ENCODE measurements at places on chromosomes 16 and 17. TPM values are rescaled to one million over a fixed set of nuclear protein-coding genes. Genes with fewer than 3 reads are reported as not detected.

Gene NEUROD2
- not detected for total RNA-seq

Gene NLRC5
- total RNA-seq = 8.3 TPM

Gene OSGIN1
- 5.2 TPM for total RNA-seq

Gene PTGES3L
- 0.52 TPM for total RNA-seq

Gene GFAP
- 7.0 TPM for total RNA-seq

Gene CCL1
- total RNA-seq = not detected

Gene SPOP
- total RNA-seq = 42.3 TPM

Gene ZNF646
- total RNA-seq = 14.5 TPM

Gene NATD1
- 2.6 TPM for total RNA-seq

Gene CCL3
- total RNA-seq = not detected

Gene KRT36
- not detected for total RNA-seq

Gene RSAD1
- 44.5 TPM for total RNA-seq

Gene HOXB13
- total RNA-seq = not detected

Gene SLC16A5
- 14.8 TPM for total RNA-seq

Gene GDPD1
- total RNA-seq = not detected

Gene ABCC11
- total RNA-seq = 0.52 TPM

Gene TP53TG3F
- not detected for total RNA-seq

Gene PABPN1L
- not detected for total RNA-seq

Gene SDR42E2
- not detected for total RNA-seq

Gene SRCAP
- 27.5 TPM for total RNA-seq

Gene MYH13
- total RNA-seq = not detected

Gene HS3ST6
- total RNA-seq = not detected
